Aorta (tissue), 5 donors: ENCODE measurements at places on chromosomes 6 and 20. TPM values are rescaled to one million over a fixed set of nuclear protein-coding genes. Genes with fewer than 3 reads are reported as not detected.

- DNase-seq = no peak
These were observed 116.9 kb downstream of the RWDD2A start for GRCh38 chr6:83310046-83310445.

DNA sequence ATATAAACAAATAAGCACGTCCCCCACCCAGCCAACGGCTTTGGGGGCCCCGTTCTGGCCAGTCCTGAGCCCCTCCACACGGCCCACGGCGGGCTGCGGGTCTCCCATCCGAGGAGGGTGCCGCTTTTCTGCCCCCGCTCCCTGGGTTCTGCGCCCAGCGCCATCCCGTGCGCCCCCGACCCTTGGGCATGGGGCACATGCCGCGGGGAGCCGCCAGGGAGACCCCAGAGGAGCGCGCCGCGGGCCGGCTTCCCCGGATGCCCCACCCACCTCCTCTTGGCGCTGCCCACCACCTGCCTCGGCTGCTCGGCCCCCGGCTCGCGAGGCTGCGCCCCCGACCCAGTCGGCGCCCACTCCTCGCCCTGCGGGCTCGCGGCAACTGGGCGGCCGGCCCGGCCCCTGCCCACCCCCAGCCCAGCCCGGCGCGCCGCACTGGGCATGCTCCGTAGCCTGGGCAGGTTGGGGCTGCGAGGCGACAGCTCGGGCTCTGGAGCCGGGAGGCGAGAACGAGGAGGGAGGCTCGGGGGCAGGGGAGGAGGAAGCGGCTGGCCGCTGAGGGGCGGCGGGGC lies 570 bp upstream of the PLCB4 start:
- DNase-seq = peak; percentile 57

SLC52A3 gene
- 0.69 TPM for total RNA-seq

BTNL2 gene
- total RNA-seq = not detected

SLC17A3 gene
- not detected for total RNA-seq
